ENCODE measurements at places on chromosomes 2 and 18. TPM values are rescaled to one million over a fixed set of nuclear protein-coding genes. Genes with fewer than 3 reads are reported as not detected.

GRCh38 chr2:208638059-208638458, 231.5 kb downstream of the PTH2R start:
- no peak for DNase-seq

DNA sequence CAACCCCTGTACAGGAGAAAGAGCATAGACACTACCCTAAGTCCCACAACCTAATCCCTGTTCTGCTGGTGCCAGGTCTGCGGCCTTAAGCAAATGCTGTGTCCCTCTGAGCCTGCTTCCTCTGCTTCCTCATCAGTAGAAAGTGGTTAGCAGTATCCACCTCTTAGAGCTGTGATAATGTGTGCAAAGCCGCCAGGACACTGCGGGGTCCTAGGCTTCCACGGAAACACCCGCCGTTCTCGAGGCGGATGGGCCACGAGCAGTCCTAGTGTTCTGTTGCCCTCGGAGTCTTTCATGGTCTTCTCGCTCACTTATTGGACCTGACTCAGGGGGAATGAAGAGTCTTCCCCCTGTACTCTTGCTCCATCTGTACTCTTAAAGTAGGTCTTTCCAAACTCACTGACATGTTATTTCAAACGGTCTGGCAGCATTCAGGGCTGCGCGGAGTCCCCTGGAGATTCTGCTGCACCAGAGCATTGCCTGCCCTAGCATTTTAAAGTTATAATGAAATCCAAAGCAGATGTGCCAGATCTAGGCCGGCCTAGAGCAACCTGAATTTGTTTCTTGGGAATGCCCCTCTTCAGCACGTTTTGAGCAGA, 107.2 kb upstream of the ZNF236 start:
- DNase-seq, result no peak

- DNase-seq, result no peak
These were observed 159.8 kb downstream of the EN1 start for GRCh38 chr2:118687698-118688097.

DNA sequence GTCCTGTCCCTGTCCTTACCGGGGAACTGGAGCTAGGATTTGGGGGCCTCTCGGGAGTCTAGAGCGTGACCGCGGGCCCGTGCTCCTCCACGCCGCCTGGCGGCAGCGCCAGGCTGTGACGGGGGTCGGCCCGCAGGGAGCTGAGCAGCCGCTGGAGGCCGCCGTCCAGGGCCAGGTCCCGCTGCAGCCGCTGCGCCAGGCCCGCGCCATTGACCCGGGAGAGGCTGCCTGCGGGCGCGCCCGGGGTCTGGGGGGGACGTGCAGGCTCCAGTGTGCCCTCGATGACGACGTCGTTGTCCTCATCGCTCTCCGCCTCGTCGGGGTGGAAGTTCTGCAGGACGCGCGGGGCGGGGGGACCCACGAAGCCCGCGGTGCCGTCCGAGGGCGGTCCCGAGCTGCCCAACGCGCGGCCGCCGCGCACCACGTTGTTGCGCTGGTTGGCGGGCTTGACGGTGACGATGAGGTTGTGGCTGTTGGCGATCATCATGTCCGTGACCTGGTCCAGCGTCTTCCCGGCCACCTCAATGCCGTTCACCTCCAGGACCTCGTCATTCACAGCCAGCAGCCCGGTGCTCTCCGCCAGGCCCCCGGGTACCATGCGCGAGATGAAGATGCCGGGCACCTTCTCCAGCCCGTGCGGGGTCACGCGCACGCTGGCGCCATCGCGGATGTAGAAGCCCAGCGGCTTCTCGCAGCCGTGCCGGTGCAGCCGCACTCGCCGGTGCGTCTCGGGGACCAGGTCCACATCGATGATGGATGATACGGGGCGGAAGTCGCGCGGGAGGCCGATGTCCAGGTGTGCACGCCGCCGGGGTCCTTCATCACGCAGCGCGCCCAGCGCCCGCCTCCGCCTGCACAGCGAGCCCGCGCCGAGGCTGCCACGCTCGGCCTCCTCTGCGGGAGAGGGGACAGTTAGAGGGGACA, 50.9 kb downstream of the ADNP2 start:
- DNase-seq, result no peak

DNA sequence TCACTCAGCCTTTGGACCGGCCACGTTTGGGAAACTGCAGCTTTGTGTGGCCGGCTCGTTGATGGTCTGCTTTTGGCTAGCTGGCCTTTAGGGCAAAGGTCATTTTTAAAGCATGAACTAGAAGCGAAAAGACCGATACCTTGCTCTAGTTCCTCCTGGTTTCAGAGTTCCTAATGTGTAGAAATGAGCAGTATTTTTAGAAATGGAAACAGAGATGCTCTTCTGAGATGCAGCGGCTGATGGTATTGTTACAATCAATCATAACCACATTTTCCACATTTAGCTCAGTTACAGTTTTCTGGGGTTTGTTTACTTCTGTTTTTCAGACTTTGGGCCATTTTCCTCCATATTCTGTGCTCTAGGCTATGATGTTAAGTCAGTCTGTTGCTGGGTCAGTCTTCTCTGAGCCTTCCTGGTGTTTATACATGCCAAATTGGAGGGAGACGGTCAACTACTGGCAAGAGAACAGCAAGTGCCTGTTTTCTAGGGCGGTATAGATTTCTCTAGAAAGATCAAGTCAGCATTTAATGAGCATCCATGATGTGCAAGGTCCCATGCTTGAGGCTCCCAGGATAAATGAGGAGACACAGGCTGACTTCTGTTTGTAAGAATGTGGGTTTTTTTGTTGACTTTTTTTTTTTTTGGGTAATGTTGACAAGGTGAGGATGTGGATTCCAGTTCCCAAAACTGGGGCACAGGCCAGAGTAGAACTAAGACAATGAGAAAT, 28.0 kb downstream of the RNF144A start:
- no peak for DNase-seq

DNA sequence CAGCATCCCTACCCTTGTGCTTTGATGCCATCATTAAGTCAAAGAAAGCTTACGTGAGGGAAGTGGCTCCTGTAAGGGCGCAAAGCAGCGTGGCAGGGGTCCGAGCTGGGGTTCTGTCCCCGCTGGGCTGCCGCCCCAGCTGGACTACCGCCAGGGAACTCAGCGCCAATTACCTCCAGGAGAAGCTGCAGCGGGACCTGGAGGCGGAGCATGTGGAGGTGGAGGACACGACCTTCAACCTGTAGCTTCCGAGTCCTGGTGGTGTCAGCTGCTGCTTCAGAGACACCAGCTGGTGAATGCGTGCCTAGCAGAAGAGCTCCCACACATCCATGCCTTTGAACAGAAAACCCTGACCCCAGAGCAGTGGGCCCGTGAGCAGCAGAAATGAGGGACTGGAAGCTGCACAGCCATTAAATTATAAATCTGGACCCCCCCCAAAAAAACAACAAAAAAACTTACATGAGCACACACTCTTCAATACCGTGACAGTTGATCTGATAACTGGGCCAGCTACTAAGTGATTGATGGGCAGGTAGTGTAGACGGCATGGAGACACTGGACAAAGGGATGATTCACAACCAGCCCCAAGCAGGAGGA, 20.1 kb upstream of the YES1 start:
- DNase-seq, result no peak

DNA sequence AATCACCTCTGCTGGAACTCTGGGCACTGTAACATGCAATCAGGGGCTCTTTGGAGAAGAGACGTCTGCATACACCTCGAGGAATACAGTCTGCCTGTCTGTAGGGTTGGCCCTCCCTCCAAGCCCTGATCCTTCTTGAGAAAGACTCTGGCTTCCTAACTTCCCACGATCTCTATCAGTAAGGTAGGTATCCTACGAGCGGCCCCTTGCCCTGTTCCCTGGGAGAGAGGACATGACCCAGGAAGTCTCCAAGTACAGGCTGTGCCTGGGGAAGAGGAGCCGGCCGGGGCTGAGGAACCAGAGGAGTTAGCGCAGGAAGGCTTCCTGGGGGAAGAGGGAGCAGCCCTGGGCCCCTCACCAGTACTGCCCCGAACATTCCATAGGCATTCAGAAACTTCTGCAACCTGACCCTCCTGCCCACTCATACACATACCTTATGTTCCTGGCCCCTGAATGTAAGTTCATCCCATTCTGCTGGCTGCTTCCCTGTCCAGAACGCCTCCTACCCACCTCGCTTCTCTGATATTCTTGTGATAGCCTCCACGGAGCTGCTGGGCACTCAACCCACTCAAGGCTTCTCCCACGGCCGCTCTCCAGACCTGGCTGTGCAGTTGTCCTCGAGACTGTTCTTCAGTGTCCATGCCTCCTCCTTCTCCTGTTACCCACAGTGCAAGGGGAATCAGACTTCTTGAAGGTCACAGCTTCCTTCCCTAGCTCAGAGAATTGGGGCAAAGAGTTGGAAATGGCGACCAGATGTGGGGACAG, 116.1 kb downstream of the CYP26B1 start:
- DNase-seq, result no peak

DNA sequence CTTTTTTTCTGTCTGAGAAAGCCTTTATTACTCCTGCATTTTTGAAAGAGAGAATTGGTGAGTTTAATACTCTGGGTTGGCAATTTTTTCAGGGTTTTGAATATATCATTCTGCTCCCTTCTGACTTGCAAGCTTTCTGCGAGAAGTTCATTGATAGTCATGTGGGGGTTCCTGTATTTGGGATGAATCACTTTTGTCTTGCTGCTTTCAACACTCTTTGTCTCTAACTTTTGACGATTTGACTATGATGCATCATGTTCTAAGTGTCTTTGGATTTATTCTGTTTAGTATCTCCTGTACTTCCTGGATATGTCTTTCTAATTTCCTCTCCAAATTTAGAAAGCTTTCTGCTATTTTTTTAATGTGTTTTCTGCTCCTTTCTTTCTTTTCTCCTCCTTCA, 41.0 kb upstream of the SLC9A2 start:
- DNase-seq, result no peak

DNA sequence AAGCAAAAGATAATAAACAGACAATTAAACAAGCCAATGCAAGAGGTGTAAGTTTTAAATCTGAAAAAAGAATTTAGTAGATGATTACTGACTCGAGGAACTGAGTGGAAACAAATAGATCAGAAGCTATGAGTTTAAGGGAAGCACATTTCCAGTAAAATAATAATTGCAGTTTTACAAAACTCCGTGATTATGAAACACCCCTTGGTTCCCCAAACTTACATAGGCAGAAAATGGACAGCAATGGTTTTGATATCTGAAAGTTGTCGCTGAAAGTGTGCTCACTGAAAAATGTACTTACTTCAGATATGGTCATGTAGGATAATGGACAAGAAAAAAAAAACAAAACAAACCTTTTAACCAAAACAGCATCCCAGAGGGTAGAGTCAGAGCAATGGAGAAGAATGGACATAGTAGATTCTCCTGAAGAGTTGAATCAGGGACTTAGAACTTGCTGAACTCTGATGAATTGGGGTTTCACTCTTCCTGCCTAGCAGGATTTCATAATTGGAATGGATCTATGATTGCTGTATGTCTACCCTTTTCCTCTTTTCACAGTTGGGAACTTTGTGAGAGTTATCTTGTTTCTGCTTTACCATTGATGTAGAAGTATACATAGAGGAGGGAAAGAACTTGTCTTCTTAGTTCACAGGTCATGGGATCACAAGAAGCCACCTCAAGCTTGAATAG, 305.6 kb upstream of the ZEB2 start:
- DNase-seq, result no peak

GRCh38 chr2:29619689-29620088, 301.7 kb downstream of the ALK start:
- DNase-seq, result no peak

- no peak for DNase-seq
These were observed 98.4 kb upstream of the MYCN start for GRCh38 chr2:15841776-15842560.

DNA sequence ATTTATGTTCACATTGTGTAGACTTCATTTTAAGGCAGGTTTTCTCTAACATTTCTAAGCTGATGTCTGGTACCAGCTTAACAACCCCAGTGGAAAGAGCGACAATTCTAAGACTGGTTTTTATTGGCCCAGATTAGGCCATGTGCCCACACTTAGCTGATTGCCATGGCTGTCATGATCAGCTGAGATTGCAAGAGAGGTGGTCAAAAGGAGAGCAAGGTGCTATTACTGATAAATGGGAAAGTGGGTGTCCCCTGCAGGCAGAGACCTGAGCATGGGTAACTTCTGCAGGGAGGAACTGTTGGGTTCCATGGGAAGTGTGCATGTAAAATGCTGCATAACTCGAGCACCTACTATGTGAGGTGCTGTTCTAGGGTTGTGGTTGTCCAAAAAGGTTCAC, 56.8 kb upstream of the MCFD2 start:
- DNase-seq, result no peak

DNA sequence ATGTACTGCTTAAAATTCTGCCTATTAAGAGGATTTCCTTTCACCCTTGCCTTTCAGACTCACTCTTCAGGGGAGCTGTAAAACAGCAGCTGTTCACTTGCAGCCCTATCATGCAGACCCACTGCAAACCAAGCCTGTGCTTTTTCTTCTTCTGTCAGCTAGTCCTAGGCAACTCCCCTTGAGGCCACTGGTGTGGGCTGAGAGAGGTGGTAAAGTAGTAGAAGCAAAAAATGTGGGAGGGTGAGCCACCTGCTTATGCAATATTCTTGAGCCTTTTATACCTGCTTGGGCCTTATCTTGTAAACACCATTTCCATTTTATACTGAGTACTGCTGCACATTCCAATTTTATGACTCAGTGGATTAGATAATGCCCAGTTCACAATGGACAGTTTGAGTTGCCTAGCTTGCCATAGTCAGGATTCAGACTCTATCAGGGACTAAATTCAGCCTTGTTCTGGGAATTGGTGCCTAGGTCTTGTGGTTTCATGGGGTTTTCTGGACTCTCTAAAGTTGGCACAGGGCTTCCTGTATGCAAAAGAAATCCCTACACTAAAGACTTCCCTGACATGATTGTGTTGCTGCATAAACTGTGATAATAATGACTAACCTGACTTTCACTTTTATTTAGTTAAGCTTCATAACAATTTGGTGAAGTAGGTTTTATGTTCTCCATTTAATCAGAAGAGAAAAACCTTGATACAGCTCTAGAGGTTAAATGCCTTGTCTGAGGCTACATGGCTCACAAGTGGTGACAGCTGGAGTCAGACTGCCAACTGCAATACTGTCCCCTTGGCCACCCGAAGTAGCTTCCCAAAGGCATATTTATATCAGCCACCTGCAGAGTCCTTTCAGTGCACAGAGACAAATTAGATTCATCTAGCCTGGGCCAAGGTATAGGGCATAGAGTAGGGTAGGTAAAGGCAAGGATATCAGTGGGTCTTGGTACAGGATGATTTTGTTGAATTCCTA, 47.4 kb upstream of the KDM3A start:
- no peak for DNase-seq

DNA sequence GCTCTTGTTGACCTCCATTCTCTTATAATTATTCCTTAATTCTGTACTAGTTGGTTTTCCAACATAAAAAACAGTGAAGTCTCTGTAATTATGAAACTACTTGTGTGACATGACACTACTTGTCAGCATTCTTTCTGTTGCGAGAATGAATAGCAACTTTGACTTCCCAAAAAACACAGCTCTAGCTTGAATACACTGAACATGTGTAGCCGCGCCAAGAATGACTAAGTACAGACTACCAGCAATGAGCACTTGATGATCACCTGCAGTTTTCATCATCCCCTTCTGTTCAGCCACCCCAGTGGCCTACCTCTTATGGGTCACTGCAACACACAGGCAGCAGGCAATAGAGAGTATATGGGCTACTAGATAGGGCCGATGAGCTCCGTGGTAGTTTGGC, 229.3 kb downstream of the TGIF1 start:
- DNase-seq, result no peak

Gene UGT1A4
- total RNA-seq, result not detected

Gene CPLX4
- total RNA-seq, result not detected

Gene NDC80
- 0.19 TPM for total RNA-seq

Gene NFATC1
- 57.4 TPM for total RNA-seq

Gene CHRNG
- not detected for total RNA-seq

Gene DLGAP1
- 5.7 TPM for total RNA-seq

Gene LRRC30
- not detected for total RNA-seq

Gene SNORC
- 0.25 TPM for total RNA-seq

Gene IAH1
- 41.4 TPM for total RNA-seq

Gene PLCD4
- total RNA-seq, result 2.3 TPM

Gene NPAS2
- total RNA-seq, result 29.8 TPM

Gene CAB39
- 110 TPM for total RNA-seq

Gene NT5C1B
- not detected for total RNA-seq
